ENCODE measurements at places on chromosomes 1 and 21.

DNA sequence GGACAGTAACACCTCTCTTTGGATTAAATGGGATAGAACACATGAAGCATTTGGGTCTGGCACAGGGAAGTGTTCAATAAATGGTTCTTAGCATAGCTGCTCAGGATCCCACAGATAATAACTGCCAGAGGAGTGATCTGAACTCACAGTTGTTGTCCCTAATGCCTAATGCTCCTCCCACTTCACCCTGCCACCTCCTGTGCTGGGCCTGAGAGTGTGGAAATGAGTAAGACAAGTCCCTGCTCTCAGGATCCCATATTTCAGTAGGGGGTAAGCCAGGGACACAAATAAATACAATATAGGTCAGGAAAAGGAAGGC, 19.9 kb upstream of the FOXO6 start:
- DNase-seq: no peak

GRCh38 chr1:19229828-19230325, 19.8 kb upstream of the UBR4 start:
- no peak for DNase-seq

DNA sequence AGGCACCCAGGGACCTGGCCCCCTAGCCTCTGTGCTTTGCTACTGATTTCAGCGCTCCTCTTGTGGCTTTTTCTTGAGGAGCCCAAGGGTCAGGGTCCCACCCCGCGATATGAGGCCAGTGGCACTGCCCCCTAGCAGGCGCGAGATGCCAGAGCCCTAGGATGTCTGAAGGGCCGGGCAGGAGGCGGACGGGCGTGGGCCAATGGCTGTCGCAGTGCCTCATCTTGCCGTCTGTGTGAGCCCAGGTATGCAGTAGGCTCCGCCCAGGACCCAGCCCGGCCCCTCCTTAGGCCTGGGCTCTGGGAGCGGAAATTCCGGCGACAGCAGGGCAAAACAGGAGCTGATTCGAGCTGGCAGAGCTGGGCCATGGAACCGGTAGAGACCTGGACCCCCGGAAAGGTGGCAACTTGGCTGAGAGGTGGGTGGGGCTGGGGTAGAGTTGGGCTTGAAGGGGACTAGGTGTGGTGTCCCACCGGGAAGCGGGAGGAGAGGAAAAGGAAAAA, at the start of gene CNKSR1:
Gene CNKSR1 (plus strand): TSS at position 310 of the 503 bp plus-strand sequence. CDS start 57 bp downstream, at position 367.
- DNase-seq: no peak

- no peak for DNase-seq
Observed at GRCh38 chr1:241343956-241344355, 13.0 kb downstream of the RGS7 start.
